ENCODE measurements at places on chromosomes 5 and 9.

DNA sequence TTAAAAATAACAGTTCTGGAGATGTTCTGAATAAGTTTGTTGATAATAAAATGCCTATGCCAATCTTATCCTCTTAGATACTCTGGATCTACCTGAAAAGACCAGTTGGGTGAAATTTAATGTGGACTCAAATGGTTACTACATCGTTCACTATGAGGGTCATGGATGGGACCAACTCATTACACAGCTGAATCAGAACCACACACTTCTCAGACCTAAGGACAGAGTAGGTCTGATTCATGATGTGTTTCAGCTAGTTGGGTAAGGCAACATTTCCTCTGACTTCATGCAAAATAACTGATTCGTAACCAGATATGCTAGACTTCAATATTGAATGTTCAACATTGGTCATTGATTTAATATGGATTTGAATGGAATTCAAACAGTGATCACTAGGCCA lies 27.0 kb downstream of the ERAP2 start:
- no peak for DNase-seq

DNA sequence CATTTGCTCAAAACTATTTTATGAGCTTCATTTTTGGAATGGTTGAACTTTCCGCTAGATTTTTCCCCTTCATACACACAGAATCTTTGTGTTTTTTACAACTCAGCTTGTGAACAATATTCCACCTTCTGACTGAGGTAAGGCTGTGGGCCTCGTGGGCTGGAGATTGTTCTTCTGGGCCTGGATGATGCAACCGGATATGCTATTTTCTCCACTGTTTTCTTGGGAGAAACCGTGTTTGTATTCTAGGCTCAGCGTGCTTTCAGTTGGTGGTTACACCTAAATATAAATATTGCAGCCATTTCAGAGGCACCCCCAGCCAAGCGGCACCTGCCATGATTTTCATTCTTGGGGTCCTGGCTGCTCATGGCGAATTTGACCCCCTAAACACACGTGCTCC lies 55.2 kb downstream of the IRX1 start:
- no peak for DNase-seq

GRCh38 chr5:113510836-113511451 lies 2.5 kb upstream of the YTHDC2 start:
- peak; percentile 30 for DNase-seq

- no peak for DNase-seq
Measured at GRCh38 chr5:158958021-158958994, 141.4 kb downstream of the EBF1 start.

GRCh38 chr9:118222375-118222774 lies 518.2 kb downstream of the TLR4 start:
- no peak for DNase-seq

- DNase-seq: no peak
Measured at GRCh38 chr5:6728011-6728794, 15.0 kb downstream of the TENT4A start.

GRCh38 chr9:134185536-134186011 lies 21.2 kb upstream of the RNU6ATAC start:
- DNase-seq: no peak

DNA sequence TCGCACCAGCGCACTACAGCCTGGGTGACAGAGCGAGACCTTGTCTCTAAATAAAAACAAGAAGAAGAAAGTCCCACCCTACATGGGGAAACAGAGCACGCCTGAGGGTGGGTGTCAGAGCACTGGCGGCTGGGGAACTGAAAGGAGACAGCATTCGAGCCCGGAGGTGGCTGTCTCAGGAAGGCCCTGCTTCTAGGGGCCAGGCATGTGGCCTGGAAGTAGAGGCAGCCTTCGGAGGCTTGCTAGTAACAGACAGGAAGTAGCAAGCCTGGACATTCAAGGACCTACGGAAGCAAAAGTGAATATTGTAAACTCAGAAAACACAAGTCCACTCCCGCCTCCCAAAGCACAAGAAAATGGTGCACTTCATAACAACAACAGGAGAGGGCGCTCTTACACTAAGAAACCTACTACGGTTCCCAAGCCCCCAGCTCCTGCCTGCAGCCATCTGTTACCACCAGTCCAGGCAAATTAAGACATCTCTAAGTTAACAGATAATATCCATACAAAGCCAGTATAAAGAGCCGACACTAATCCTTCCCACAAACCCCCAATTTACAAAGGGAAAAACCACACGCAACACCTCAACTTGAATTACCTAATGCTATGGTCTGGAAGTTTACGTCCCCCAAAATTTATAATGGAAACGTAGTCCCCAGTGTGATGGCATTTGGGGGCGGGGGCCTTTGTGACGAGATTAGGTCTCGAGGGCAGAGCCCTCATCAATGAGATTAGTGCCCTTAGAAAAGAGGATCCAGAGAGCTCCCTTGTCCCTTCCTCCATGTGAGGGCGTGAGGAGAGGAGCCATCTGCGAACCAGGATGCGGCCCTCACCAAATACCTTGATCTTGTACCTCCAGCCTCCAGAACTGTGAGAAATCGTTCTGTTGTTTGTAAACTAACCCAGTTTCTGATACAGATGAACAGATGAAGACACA lies 7.7 kb downstream of the RASGEF1C start:
- no peak for DNase-seq

DNA sequence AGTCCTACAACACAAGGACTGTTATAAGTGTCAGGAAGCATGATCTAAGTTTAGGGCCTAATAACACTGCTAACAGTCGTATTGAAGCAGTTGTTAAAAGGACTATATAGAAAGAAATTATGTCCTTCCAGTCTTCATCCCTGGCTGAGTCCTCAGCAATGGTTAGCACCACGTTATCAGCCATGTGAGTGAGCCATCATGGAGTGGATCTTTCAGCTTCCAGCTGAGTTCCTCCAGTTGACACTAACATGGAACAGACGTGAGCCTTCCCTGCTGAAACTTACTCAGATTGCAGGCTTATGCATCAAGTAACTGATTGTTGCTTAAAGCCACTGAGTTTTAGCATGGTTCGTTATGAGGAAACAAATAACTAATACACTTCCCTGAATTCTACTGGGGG lies 21.5 kb upstream of the GPBP1 start:
- DNase-seq: no peak

DNA sequence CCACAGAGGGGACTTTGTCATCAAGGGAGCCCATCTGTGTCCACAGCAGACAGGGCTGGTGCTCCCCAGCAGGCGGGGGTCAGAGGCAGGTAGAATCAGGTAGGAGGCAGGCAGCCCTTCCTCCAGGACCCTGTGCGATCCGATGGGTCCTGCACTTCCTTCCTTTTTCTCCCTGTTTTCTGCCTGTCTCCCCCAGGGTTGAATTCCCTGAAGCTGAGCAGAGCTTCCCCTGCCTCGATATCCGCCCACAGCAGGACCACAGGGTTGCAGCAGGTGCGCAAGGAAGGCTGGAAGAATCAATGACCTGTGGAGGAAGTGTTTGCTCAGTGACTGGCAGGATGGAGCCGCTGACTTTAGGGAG lies 69.2 kb downstream of the MRPL36 start:
- no peak for DNase-seq

- DNase-seq: no peak
Measured at GRCh38 chr9:134867917-134868750, 12.5 kb upstream of the FCN2 start.

- DNase-seq: no peak
Measured at GRCh38 chr5:53366245-53366644, 114.2 kb upstream of the FST start.

Data from retinal pigment epithelial cell (primary cell).